ENCODE measurements at places on chromosomes 2 and 18.

- no peak for ATAC-seq
Observed at GRCh38 chr2:96252526-96252925, 13.3 kb downstream of the TMEM127 start.

- peak; percentile 90 for ATAC-seq
Observed at GRCh38 chr18:46013484-46014189, 46.5 kb upstream of the EPG5 start.

DNA sequence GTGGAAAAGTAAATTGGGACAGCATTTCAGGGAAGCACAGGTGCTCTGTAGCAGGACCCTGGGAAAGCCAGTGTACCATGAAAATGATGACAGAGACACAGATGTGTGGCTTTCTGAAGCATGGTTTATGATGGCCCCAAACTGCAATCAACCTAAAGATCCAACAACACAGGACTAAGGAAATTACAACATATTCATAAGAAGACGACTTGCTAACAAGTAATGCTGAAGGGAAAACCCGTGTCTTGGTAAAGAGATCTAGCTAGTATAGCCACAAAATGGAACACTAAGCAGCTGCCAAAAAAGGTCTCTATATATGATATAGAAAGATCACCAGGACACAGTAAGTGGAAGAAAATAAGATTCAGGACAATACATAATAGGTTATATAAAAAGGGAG lies 53.2 kb downstream of the UXS1 start:
- peak; percentile 3 for ATAC-seq

GRCh38 chr2:38190542-38191218 lies 114.7 kb upstream of the CYP1B1 start:
- no peak for ATAC-seq

DNA sequence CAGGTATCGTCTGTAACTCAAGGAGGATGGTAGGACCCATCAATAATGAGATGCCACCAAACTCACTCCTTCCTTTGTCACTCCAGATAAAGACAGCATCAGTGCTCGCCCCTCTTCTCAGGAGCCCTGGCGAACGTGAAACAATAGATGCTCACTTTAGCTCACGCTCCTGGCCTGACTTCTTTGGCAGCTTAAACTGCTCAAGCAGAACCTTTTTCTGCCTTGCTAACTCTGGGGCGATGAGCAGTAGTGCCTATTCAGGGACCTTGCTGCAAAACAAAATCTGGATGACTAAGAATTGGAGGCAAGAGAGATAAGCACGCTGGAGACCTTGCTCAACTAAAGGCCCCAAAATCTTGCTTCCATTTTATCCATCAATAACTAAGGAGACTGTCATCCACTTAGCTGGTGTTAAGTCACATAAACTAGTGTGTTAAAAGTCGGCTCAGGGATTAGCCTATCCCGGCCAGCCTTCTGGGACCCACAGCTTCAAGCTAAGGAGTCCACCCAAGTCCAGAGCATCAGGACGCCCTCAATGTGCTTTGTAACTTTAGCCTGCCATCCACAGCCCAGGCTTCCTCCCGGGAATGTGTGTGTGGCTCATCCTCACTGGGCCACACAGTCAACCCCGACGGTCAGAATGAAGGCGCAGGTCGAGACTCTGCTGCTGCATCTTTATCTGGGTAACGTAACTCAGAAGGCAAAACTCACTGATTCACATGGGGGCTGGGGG lies 38.9 kb downstream of the ZNF516 start:
- no peak for ATAC-seq

DNA sequence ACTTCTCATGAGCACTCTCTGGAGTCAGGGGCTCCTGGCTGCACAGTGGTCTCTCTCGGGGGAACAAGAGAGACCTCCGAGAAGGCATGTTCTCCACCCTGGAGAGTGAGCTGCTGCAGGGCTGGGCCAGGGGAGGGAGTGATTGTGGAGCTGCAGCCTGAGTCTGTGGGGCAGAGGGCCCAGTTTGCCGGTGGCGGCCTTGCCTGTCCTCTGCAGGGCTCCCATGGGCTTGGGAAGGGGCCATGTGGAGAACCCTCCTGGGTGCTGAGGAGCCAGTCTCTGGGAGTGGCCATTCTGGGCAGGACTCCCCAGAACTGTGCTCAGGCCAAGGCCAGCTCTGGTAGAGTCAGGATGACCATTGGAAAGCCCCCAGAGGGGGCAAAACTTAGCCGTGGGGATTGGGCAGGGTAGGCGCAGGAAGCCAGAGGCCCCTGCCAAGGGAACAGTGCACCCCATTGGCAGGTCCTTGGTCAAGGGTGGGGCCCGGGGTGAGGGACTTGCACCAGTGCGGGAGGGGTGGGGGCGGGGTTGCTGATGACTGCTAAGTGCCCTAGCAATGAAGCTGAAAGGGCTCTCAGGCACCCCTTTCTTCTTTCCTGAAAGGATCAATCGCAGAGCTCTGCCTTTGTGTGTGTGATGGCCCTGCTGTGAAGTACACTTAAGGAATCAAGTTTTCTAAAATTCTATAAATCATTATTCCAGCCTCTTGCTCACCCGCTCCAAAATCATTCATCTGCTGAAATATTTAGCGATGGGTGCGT lies 69.7 kb upstream of the BOD1L2 start:
- no peak for ATAC-seq

Measured in activated T-helper 17 cell treated with anti-CD3 and anti-CD28 coated beads, Interleukin-2, amount 50 U/mL, for 72 hours (primary cell).